Type B pancreatic cell (in vitro differentiated cells): ENCODE measurements at places on chromosomes 11 and 22. TPM values are rescaled to one million over a fixed set of nuclear protein-coding genes. Genes with fewer than 3 reads are reported as not detected.

DNA sequence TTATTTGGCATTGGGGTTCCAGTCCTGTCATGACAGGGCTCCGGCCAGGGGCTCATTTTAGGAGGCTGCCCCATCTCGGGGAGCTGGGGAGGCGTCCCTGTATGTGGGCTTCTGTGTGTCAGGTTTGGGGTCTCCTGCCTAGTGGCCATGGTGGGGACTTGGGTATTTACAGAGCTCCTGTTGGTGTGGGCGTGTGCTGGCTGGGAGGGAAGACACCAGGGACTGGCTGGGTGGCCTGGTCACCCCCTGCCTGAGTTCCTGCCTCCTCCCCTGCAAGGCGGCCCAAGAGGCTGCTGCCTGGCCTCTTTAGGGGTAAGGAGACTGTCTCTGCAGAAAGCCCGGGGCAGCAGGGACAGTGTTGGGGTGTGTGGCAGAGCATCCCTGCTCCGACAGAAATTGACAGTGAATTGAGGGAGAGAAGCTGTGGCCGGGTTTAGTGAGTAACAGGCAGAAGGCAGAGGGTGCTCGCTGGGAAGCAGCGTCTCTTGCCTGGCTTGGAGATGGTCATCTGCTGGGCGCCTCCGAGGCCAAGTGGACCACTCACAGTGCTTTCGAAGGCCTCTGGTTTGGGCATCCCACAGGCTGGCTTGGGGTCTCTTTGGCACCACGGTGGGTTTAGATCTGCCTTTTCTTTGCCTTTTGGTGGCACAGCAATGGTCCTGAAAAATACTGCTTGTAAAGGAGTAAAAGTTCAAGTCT lies 40.3 kb upstream of the GRAMD4 start:
- peaks cover 4% of the 10 kb centered on the region for H3K27me3 ChIP-seq
- peaks cover 5% of the 10 kb centered on the region for H3K36me3 ChIP-seq
- peak overlapping the region; percentile 78 for H3K27ac ChIP-seq
- peak overlapping the region; percentile 90 for H3K4me3 ChIP-seq

DNA sequence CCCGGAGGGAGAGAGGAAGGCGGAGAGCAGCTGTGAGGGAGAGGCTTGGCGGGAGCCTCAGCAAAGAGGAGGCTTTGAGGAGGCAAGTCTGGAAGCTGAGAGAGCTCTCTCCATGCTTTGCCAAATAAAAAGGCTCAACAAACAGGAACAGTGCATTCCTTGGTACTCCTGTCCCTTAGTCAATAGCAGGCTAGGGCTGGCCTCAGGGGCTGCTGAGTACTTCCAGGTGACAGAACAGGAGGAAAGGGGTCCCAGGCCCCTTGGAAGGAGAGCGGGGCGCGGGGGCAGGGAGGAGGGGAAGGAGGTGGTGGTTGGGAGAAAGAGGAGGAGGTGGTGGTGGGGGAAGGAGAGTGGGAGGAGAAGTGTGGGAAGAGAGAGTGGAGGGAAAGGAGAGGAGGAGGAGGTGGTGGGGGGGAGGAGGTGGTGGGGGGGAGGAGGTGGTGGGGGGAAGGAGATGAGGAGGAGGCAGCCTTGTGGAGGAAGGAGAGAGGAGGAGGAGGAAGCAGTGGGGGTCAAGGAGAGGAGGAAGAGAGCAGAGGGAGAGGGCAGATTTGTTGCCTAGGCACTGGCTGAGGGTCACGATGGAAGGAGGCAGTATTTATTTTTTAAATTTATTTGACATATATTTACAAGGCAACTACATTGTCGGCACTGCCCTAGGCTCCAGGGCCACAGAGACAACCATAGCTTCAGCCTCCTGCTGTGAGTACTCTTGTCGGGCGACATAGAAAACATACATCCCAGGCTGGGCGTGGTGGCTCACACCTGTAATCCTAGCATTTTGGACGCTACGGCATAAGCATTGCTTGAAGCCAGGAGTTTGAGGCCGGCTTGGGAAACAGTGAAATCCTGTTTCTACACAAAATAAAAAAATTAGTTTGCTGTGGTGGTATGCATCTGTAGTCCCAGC lies 74.2 kb upstream of the ZBED5 start:
- no peaks in the 10 kb centered on the region for H3K36me3 ChIP-seq
- peak overlapping the region; percentile 92 for H3K27ac ChIP-seq
- H3K4me3 ChIP-seq, result peak overlapping the region; percentile 91
- no peak for DNase-seq
- no peaks in the 10 kb centered on the region for H3K27me3 ChIP-seq

DNA sequence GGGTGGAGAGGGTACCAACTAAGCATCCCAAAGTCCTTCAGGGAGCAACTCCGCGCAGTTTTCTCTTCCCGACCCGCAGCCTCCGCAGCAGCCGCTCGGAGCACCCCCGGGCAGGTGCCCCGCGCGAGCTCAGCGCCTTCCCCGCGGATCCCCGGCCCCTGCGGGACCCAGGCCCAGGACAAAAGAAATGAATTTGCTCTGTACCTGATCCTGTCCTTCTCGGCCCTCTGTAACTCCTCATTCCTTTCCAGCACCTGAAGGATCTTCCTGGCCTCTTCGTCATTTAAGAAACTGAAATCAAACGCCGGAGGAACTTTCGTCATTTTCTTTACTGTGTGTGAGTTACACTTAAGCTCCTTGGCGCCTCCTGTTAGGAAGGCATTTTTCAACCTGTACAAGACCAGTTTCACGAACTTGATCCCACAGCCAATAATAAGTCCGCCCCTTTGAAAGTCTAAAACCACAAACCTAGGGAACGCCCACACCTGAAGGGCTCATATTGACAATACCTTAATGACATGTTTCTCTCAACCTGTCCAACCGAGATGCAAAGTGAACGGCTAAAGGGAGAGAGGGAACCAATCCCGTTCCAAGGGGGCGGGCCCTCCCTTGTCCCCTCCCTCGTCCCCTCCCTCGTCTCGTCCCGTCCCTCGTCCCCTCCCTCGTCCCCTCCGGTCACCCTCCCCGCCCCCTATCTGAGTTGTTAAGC lies at the start of gene EXPH5:
EXPH5 (minus strand) TSS at position 555 of the 709 bp plus-strand sequence; CDS start at position 323, 232 bp downstream.
- H3K4me1 ChIP-seq, result peaks cover 41% of the 10 kb centered on the region
- peaks cover 3% of the 10 kb centered on the region for H3K36me3 ChIP-seq
- peak; percentile 86 for DNase-seq
- H3K27me3 ChIP-seq, result peaks cover 18% of the 10 kb centered on the region
- peak within 1 kb of the TSS; percentile 99 for H3K27ac ChIP-seq
- peak within 1 kb of the TSS; percentile 98 for H3K4me3 ChIP-seq

DNA sequence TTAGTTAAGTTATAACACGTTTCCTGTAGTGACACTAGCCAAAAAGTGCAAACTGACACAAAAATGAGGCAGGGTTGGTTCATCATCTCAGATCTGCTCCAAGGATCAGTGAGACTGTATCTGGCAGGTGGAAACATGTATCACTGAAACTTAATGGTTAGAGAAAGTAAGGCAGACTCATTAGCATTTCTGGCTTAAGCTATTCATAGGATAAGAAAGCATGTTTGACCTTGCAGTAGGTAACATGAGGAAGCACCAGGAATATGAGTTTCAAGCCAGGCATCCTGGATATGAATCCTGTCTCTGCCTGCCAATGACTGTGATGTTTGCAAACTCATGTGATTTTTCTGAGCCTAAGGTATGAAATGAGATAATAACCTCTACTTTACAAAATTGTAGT lies 732.1 kb downstream of the NELL1 start:
- H3K36me3 ChIP-seq, result no peaks in the 10 kb centered on the region
- DNase-seq, result no peak
- H3K4me1 ChIP-seq, result no peaks in the 10 kb centered on the region
- H3K4me3 ChIP-seq, result no peak overlapping the region
- no peak overlapping the region for H3K27ac ChIP-seq

Gene SEPTIN5
- total RNA-seq, result 45.7 and 54.6 TPM in 2 replicates

- no peaks in the 10 kb centered on the region for H3K36me3 ChIP-seq
- no peak for DNase-seq
- peaks cover 29% of the 10 kb centered on the region for H3K4me1 ChIP-seq
- peaks cover 10% of the 10 kb centered on the region for H3K27me3 ChIP-seq
These were observed 30.9 kb downstream of the KCNC1 start for GRCh38 chr11:17765356-17766072.

GRCh38 chr11:124746621-124747243 lies 5.3 kb downstream of the VSIG2 start:
- peak overlapping the region; percentile 91 for H3K27ac ChIP-seq
- H3K27me3 ChIP-seq, result peaks cover 94% of the 10 kb centered on the region
- H3K4me3 ChIP-seq, result peak overlapping the region; percentile 98
- H3K36me3 ChIP-seq, result peaks cover 8% of the 10 kb centered on the region
- H3K4me1 ChIP-seq, result peaks cover 11% of the 10 kb centered on the region

DNA sequence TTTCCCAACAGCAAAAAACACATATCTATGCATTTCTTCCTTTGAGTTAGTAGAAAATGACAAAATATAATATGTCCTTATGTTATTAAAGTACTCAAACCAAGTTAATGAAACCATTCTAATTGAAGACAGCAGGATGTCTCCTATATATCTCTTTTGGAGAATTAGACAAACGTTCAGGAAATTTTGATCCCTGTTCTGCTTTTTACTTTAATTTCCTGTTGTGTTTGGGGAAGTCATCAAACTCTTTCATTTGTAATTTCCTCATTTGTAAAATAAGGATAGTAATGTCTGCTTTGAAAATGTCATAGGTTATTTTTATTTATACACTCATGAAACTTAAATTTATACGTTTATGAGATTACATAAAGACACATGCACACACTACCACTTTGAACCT lies 281.8 kb upstream of the ANO5 start:
- H3K4me1 ChIP-seq, result no peaks in the 10 kb centered on the region
- H3K27me3 ChIP-seq, result peaks cover 2% of the 10 kb centered on the region
- no peak overlapping the region for H3K27ac ChIP-seq
- H3K4me3 ChIP-seq, result no peak overlapping the region

- H3K36me3 ChIP-seq, result no peaks in the 10 kb centered on the region
- DNase-seq, result no peak
- H3K27me3 ChIP-seq, result no peaks in the 10 kb centered on the region
- H3K4me1 ChIP-seq, result no peaks in the 10 kb centered on the region
- no peak overlapping the region for H3K27ac ChIP-seq
- H3K4me3 ChIP-seq, result no peak overlapping the region
These were observed 244.1 kb downstream of the AASDHPPT start for GRCh38 chr11:106321601-106322000.

DNA sequence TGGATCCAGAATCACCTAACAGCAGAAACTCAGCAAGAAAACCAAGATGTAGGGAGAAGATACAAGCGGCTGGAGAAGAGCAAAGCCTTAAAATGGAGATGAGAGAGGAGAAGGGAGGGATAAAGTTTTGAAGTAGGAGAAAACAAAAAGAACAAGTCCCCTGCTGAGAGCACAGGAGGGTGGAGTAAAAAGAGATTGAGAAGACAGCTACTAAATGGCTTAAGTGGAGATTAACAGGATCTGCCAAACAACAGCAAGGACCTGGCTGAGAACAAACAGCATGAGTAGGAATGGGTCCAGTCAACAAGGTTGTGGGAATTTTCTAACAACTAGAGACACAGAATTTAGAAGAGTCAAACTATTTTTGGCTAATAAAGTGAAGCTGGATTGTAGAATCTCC lies 18.1 kb downstream of the BTG4 start:
- DNase-seq, result no peak
- no peaks in the 10 kb centered on the region for H3K36me3 ChIP-seq
- no peak overlapping the region for H3K27ac ChIP-seq
- no peak overlapping the region for H3K4me3 ChIP-seq
- H3K4me1 ChIP-seq, result no peaks in the 10 kb centered on the region
- peaks cover 19% of the 10 kb centered on the region for H3K27me3 ChIP-seq

DNA sequence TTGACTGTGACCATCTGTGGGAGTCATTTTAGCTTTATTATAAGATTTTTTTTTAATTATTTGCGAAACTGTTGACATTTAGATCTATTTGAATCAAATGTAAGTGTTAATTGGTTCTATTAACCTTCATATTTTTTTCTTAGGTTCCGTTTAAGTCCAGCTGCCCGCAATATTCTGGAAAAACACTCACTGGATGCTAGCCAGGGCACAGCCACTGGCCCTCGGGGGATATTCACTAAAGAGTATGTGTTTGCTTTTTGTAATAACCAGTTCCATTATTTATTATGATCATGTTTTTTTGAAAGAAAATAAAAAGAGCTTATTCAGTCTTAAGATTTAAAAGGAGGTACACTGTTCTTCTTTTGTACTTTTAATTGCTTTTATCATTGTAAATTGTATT lies 43.9 kb downstream of the PDHX start:
- H3K4me1 ChIP-seq, result no peaks in the 10 kb centered on the region
- H3K27ac ChIP-seq, result no peak overlapping the region
- no peak overlapping the region for H3K4me3 ChIP-seq
- H3K27me3 ChIP-seq, result no peaks in the 10 kb centered on the region
- no peak for DNase-seq

Gene TMEM45B
- total RNA-seq, result 28.2 and 34.0 TPM in 2 replicates

Gene MB
- total RNA-seq, result 0.36 and 0.48 TPM in 2 replicates

GRCh38 chr11:103618528-103618927 lies 417.9 kb upstream of the DDI1 start:
- H3K27me3 ChIP-seq, result peaks cover 3% of the 10 kb centered on the region
- H3K4me1 ChIP-seq, result peaks cover 18% of the 10 kb centered on the region
- no peak for DNase-seq
- no peaks in the 10 kb centered on the region for H3K36me3 ChIP-seq
- no peak overlapping the region for H3K4me3 ChIP-seq
- no peak overlapping the region for H3K27ac ChIP-seq

DNA sequence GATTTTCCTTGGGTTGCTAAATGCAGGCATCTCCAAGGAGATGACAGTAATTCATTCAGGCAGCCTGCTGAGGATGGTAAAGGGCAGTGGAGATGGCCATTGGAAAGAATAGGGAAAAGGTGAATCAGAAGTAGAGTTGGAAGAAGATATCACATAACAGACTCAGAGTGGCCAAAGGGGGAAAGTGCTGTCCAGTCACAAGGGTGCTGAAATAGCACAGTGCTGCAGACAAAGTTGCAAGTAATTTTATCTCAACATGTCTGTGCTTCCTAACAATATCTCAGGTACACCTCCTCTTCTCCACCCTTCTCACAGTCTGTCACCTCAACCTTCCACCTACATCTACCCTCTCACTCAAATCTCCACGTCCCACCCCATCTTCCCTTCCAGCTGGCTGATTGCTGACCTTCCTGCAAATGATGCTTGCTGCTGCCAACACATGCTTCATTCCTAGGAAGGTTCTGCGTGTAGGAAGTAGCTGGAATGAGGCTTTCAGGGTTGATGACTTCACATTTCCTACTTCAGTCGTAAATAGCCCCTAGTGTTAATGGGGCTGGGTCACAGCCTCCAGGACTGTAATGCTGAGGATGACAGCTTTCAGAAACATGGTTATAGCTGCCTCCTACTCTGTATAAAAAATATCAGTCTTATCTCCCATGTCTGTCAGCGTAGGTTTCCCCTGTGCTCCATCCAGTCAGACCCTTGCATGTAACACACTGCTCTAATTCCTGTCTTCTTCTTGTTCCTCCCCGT lies 123.9 kb downstream of the CTNND1 start:
- H3K4me3 ChIP-seq, result no peak overlapping the region
- H3K36me3 ChIP-seq, result no peaks in the 10 kb centered on the region
- no peak for DNase-seq
- no peak overlapping the region for H3K27ac ChIP-seq
- no peaks in the 10 kb centered on the region for H3K27me3 ChIP-seq

GRCh38 chr11:27524155-27524554 lies 17.6 kb upstream of the LIN7C start:
- H3K4me1 ChIP-seq, result no peaks in the 10 kb centered on the region
- no peaks in the 10 kb centered on the region for H3K27me3 ChIP-seq
- H3K27ac ChIP-seq, result no peak overlapping the region
- no peak overlapping the region for H3K4me3 ChIP-seq
- H3K36me3 ChIP-seq, result no peaks in the 10 kb centered on the region

Gene OR56B1
- not detected in 2 replicates for total RNA-seq

GRCh38 chr11:64869571-64870175 lies 8.7 kb downstream of the EHD1 start:
- H3K27ac ChIP-seq, result peak overlapping the region; percentile 85
- no peak overlapping the region for H3K4me3 ChIP-seq
- DNase-seq, result no peak
- no peaks in the 10 kb centered on the region for H3K27me3 ChIP-seq
- H3K36me3 ChIP-seq, result peaks cover 20% of the 10 kb centered on the region
- peaks cover 38% of the 10 kb centered on the region for H3K4me1 ChIP-seq
